DND-41 (cell line): ENCODE measurements at places on chromosomes 13 and 19.
A peak's percentile ranks its signal among the peaks of the same experiment; 100 is the strongest.

- DNase-seq, result no peak
These were observed 21.5 kb upstream of the SGCG start for GRCh38 chr13:23159205-23159759.

DNA sequence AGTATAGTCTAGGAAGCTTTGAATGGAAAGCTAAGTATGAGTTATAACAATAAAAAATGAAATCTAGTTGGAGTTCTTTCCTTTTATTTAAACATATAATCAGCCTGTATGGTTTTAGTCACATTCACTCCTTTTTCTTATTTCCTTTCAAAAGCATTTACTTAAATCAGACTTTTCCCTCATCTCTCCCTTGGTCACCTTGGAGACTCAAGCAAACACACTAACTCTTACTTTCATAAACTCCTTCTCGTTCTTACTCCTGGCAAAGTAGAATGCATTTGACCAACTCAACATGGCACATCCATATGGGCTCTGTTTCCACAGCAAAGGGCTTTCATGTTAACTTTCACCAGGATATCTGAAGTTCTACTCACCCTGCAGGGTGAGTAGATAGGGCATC lies 400.0 kb downstream of the LMO7 start:
- DNase-seq, result no peak

DNA sequence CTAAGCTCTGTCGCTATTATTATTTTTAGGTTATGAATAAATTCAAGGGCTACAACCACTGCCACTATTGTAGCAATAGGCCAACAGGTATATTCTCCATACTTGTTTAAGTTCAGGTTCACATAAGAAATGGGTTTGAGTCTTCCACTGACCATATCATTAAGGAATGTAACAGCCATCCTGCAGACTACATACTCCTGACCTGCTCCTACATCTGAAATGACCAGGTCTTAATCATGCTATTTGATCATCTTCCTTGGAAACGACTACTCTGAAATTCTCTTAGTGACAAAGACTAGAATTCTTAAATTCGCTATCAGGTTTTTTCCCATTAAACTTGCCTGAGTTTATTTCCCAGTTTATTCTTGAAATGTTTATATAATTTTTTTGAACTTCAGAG lies 66.8 kb downstream of the IPO5 start:
- DNase-seq, result no peak

GRCh38 chr13:27034678-27035111 lies 136.9 kb downstream of the USP12 start:
- DNase-seq, result no peak

DNA sequence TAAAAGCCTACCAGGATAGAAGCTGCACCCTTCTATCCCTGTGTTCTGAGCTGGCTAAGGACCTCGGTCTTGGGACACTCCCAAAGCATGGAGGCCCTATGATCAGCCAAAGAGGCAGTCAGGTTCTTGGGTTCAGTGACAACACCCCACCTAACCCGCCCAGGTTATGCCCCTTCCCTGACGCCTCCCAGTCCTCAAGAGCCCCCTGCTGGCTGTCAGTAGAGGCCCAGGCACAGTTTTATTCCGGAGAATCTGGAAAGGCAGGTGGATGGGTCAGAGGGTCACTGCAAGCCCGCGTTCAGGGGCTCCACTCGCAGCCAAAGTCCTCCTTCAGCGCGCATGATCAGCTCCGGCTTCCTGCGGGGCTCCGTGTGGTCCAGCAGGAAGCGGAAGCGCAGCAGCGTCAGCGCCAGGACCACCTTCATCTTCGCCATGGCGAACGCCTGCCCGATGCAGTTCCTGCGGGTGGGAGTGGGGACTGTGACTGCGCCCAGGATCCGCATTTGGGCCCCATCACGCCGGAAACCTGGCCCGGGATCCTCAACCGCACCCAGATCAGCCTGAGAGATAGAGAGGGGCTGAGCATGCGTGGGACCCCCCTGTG lies 22.3 kb downstream of the OR10H3 start:
- DNase-seq, result no peak

DNA sequence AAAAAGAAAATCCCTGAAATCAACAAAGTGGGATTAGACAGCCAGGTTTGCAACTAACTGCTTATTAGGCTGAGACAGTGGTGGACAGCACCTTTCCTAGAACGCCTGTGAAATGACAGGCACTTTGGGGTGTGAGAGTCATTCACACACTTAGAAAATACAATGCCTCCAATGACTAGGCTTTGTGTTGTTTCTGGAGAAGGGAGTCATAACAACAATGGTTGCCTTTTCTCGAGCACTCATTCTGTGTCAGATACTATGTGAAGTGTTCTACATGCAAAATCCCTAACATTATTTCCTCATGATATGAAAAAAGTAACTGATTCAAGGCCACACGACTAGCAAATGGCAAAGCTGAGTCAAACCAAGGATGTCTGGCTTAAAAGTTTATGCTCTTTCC lies 41.2 kb downstream of the SACS start:
- DNase-seq, result no peak

GRCh38 chr19:3945838-3946237 lies 13.0 kb downstream of the NMRK2 start:
- DNase-seq, result no peak

- no peak for DNase-seq
These were observed 52.2 kb downstream of the SPATA13 start for GRCh38 chr13:24212674-24213073.

DNA sequence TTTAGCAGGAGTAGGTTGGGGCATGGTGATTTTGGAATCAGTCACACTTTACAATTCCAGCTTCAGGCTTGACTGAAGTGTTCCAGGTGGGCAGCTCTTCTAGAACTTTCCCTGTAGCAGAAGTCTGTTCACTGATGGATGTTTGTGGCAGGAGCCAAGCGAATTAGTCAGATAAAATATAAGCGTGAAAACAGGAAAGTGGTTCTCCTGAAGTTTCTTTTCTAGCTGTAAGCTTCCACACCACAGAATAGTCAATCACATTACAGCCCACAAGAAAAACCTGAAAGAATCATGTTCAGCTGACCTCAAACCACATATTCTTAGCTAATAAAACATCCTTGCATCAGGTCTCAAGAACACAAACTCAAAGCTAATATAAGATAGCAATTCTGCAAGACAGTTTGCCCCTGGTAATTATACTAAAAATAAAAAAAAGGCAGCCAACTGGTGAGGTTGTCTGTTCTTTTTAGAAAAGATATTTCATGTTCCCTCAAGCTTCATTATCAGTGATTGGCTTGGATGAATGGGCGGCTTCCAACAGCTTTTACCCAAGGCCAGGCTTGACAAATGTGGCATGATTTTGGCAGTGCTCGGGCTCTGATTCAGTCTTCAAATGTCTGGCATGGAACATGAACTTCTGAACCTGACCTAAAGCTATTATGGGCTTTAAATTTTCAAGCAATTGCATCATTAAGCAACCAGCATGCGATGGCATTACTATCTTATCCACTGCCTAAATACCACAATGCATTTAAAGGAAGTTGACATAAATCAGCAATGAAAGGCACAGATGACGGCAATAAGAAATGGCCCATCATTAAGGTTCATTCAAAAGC lies 136.8 kb downstream of the DCLK1 start:
- DNase-seq, result no peak

DNA sequence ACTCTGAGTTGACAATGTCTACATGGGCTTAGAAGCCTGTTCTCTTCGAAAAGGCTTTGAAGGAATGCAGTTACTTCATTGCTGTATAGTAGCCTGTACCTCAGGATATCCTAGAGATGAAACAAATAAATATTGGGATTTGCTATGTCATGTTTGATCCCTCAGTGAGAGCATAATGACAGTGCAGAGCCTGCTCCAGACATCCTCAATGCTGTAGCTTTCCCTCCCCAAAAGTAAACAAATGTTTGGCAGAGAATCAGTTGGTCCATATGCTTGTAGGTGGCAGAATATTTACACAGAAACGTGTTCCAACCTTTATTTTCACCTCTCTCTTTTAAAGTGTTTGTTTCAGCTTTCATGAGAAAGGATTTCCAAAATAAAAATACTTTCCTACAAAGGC lies 515.3 kb upstream of the SGCG start:
- DNase-seq, result no peak

DNA sequence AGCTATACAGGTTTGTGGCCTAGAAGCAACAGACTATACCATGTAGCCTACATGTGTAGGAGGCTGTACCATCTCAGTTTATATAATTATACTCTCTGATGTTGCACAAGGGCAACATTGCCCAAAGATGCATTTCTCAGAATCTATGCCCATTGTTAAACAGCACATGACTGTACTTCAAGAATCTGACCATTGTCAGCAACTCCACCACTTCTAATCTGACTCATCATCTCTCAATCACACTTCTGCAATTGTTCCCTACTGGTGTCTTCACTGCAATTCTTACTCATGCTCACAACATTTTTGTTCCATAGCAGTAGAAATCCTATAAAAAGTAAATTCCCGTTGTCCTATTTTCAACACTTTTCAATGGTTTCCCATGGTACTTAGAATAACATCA lies 63.9 kb upstream of the ATXN8OS start:
- no peak for DNase-seq

DNA sequence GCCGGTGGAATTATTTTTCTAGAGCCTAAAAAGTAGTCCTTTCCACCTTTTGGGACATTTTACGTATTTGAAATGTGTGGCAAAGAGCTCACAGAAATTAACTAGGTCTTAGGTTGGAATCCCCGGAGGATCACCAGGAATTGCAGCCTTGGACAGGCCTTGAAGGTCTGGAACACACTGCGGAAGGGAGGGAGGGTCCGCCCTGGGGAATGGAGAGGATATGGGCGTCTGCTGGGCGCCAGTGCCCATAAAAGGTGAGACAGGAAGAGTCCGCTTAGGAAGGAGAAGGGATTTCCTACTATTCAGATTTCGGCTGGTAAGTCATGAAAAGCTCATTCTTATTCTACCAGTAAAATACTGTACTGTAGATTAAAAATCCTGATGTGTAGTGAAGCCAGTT lies 111.9 kb downstream of the COL4A2 start:
- no peak for DNase-seq

- peak; percentile 43 for DNase-seq
These were observed 75.8 kb upstream of the UBAC2 start for GRCh38 chr13:99124794-99125316.

- no peak for DNase-seq
These were observed 1405.0 kb downstream of the OLFM4 start for GRCh38 chr13:54433493-54434206.

GRCh38 chr13:44104197-44104490 lies 224.4 kb downstream of the LACC1 start:
- no peak for DNase-seq
